ENCODE measurements at places on chromosomes 12 and 14.

GRCh38 chr14:98926801-98927200 is 345.2 kb downstream of the BCL11B start:
- no peak for DNase-seq

- no peak for DNase-seq
Measured at GRCh38 chr12:118050972-118051910, 9.7 kb downstream of the WSB2 start.

- no peak for DNase-seq
Measured at GRCh38 chr14:96095058-96095457, 55.9 kb downstream of the C14orf132 start.

DNA sequence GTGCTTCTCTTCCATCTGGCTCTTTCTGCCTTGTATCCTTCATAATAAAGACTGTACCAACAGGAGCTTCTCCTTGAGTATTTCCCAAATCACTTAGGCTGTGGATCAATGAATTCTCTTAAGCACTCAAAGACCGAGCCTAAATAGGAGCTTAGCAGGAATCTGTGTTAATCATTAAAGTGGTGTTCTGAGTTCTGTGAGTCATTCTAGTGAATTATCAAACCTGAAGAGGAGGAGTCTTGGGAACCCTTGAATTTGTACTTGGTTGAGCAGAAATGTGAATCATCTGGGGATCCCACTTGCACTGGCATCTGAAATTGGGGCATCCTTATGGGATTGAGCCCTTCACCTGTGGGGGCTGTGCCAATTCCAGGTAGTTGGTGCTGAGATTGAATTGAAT is 946.2 kb downstream of the BCL11B start:
- DNase-seq, result no peak

DNA sequence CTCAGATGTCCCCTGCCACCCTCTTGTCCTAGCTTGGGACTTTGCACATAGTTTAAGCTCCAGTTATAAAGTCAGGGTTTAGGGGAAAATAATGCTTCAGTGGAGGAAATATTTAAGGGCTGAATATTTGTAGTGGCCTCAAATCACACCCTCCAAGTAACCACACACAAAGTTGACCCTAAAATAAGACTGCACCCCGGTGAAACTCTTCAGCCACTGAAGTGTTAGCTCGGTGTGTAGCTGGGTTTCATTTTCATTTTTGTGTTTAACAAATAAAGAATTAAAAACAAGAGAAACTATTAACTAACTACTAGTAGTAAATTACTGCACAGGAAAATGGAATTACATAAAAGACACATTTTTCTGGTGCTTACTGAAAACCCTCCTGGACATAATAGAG is 14.8 kb upstream of the BCL11B start:
- DNase-seq, result no peak
